ENCODE measurements at places on chromosomes 16 and 17. TPM values are rescaled to one million over a fixed set of nuclear protein-coding genes. Genes with fewer than 3 reads are reported as not detected.

- DNase-seq: no peak
Measured at GRCh38 chr17:52027081-52027480, 131.4 kb downstream of the CA10 start.

Gene MRM1
- 5.9 TPM for total RNA-seq

- no peak for DNase-seq
Measured at GRCh38 chr16:86040496-86040895, 141.5 kb downstream of the IRF8 start.

DNA sequence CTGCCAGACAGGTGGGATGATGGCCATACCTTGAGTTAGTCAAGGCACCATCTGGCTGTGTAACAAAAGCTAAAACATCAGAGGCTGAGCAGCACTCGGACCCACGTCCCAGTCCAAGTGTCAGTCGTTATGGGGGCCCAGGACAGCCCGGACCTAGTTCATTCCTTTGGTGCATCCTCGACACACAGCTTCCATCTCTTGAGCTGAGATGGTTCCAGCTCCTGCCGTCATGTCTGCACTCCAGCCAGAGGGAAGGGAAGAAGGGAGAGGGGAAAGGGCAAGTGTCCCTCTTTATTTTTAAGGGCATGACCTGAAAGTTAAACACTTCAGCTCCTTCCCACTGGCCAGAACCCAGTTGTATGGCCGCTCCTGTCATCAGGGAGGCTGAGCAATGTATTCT is 218.0 kb downstream of the SEC14L1 start:
- no peak for DNase-seq
